ENCODE measurements at places on chromosomes 5 and 9. TPM values are rescaled to one million over a fixed set of nuclear protein-coding genes. Genes with fewer than 3 reads are reported as not detected.

AMBP gene
- total RNA-seq: not detected

FOXD4L3 gene
- total RNA-seq: not detected

CA9 gene
- 8.6 TPM for total RNA-seq

GMCL2 gene
- total RNA-seq: not detected

OR1J2 gene
- not detected for total RNA-seq

SHISAL2B gene
- total RNA-seq: not detected

PTPA gene
- total RNA-seq: 129 TPM
